ENCODE measurements at places on chromosomes 6 and 20.

DNA sequence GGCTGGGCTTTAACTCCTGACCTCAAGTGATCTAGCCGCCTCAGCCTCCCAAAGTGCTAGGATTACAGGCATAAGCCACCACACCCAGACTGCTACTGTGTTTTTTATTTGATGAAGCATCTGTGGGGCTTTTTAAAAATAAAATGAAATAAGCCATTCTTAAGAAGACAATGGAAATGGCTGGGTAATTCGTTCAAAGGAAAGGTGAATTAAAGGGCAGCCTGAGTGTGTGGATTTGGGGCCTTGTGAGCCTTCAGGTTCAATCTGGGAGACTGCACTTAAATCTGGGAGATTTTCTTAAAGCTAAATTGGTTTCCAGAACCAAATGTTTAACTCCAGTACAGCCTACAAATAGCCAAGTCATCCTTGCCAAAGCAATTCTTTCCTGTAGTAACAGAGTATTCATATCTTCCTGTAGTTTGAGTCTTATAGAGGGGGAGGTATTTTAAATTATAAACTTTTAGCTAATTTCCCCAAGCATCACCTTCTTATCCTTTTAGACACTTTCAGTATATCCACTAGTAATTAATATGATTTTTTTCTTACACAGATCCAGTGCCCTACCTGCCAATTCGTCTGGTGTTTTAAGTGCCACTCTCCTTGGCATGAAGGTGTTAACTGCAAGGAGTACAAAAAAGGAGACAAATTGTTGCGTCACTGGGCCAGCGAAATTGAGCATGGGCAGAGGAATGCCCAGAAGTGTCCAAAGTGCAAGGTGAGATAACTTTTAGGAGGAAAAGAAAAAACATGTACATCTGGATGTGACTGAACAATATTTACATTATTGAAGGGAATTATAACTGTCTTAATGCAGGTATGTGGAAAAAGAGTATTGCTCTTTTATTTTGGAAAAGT is 95.4 kb downstream of the RNF217 start:
- DNase-seq: no peak

- DNase-seq: no peak
Measured at GRCh38 chr20:62368392-62368975, 1.4 kb upstream of the LAMA5 start.

- no peak for DNase-seq
Measured at GRCh38 chr6:29764422-29765196, 41.4 kb downstream of the HLA-F start.

GRCh38 chr6:141956046-141956761 is 176.5 kb upstream of the GJE1 start:
- DNase-seq: no peak

DNA sequence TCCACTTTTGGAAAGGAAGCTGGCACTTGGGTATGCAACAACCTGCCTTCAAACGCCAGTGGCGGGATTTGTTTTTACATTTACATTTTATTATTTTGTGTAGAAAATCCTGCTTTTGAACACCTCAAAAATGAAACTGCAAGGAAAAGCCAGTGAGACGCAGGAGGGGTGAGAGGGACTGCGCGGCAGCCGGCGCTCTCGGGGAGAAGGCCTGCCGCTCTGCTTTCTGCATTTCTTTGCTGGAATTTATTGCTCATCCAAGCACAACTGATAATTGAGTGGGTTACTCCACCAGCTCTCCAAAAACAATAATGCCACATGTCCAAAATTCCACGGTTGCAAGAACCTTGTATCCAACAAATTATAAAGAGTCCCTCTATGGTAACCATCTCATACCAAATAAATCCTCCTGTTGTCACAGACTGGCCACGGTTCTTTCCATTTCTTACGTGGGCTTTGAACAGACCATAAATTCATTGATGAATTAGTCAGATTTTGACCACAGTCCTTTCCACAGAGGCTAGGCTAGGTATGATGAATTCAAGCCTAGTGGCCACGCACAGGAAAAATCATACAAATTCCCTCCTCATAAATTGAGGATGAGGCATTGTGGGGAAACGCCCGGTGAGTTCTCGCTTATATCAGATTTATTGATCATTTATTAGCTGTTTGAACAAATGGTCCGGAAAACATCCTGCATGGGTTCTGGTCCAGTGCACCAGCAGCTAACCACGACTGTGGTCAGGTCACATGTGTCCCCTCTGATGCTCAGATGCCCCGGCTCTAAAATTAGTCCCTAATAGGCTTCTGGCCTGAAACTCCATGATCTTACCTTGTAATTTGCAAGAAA is 31.6 kb upstream of the FOXC1 start:
- DNase-seq: no peak
